Activated CD4-positive, CD25-positive, alpha-beta regulatory T cell (primary cell): ENCODE measurements at places on chromosomes 4 and X.

DNA sequence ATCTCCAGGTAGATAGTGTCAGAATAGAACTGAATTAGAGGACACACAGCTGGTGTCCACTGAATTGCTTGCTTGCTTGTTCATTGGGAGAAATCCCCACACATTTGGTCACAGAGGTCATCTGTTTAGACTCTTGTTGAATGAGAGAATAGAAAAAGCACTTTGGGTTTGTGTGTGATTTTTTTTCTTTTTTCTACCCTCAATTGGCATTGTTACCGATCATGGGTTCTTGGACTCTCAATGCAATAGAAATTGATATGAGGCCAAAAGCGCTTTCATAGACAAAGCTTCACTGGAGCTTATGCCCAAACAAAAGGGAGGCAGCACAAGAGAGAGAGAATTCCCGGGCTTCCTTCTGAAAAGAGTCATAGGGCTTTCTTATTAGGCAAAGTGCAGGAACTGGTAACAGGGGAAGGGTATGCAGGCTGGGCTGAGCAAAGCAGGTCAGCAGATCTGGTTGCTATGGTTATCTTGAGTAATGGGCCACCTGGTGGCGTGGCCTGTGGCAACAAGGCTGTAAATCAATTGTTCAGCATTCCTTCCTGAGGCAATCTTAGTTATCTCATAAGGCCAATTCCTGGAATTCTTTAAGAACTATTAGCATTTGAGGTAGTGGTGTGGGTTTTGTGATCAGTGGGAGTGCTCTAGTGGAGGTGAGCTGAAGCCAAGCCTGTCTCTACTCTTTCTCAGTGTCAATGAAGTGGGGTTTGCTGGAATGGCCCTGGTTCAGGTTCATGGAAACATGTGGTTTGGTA lies 5.3 kb upstream of the GPR82 start:
- no peak for DNase-seq

- no peak for DNase-seq
Observed at GRCh38 chr4:85489273-85489981, 14.5 kb downstream of the ARHGAP24 start.

DNA sequence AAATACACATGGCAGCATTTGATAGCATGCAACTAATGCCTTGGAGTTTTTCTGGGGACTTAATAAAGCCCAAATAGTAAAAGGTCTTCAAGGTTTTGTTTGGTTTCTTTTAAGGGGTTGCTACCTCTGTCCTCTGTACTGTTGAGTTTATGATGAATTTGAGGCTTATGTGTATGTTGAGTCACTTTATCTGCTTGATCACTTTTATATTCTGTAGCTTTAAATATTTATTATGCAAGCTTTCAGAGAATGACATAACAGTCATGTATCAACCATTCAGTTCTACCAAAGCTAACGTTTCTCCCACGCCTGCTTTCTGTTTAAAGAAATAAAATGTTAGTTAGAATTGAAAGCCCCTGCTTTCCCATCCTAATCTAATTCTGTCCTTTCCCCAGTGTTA lies 122.2 kb downstream of the NHS start:
- no peak for DNase-seq

GRCh38 chr4:54855191-54855854 lies 197.6 kb downstream of the KIT start:
- no peak for DNase-seq

GRCh38 chrX:16671005-16671404 lies 21.0 kb downstream of the S100G start:
- DNase-seq: no peak

GRCh38 chrX:40104985-40105834 lies 7.5 kb upstream of the BCOR start:
- DNase-seq: no peak

GRCh38 chr4:102735582-102735981 lies 25.2 kb downstream of the MANBA start:
- no peak for DNase-seq

DNA sequence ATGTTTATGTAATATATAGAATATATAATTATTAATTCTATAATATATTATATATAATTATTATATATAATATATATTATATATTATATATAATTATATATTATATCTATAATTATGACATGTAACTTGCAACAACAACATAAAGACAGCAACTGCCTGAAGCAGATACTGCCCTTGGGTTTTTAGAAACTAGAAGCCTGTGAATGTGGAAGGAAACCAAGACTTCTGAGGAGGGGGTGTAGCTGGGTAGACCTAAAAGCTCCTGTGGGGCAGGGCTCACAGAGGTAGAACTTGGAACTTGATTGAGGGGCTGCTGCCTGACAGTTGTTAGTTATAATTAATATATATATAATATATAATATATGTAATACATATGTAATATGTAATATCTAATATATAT lies 167.2 kb upstream of the SLIT2 start:
- DNase-seq: no peak

DNA sequence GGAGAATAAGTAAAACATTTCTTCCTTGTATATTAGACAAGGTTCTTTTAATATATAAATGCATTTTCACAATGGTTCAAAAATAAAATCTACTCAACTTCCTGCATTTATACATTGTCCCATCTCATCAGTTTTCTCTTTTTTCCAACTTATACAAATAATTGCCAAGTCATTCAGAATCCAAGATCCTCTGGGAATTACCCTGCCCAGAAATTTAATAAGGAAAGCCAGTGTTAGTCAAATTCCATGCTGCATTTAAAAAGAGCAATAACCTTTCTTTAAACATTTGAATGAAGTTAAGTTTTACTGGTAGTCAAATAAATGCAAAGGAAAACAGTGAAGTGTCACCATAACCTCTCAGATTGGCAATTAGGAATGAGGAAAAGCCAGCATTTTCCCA lies 357.9 kb downstream of the PPP3CA start:
- DNase-seq: no peak

GRCh38 chr4:11138964-11139363 lies 289.7 kb downstream of the HS3ST1 start:
- DNase-seq: no peak

DNA sequence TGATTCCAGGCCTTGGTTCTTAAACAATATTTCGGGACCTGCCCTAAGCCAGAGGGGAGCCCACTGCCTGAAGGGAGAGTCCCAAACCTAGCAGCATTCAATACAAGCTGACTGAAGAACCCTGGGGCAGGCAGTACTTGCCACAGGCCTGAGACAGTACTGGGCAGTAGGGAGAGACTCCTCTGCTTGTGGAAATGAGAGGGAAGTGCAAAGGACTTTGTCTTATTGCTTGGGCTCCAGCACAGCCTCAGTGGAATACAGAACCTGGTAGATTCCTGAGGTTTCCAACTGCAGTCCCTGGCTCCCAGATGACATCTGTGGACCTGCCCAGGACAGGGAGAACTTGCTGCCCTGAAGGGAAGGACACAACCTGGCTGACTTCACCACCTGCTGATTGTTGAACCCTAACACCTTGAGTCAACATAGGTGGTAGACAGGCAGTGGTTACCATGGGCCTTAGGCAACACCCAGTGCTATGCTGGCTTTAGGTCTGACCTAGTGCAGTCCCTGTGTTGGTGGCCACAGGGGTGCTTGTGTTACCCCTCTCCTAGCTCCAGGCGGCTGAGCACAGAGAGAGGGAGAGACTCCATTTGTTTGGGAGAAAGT lies 20.3 kb upstream of the ABCG2 start:
- DNase-seq: no peak

DNA sequence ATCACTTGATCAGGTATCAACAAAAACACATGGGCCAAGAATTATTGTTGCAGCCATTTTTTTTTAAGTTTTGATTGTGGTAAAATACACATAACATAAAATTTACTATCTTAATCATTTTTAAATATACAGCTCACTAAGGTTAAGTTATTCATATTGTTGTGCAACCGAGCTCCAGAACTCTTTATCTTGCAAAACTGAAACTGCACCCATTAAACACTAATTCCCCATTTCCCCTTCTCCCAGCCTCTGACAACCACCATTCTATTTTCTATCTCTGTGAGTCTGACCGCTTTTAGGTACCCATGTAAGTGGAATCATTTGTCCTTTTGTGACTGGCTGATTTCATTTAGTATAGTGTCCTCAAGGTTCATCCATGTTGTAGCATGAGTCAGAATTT lies 126.2 kb upstream of the NDP start:
- DNase-seq: no peak

GRCh38 chr4:24645765-24646550 lies 61.6 kb upstream of the DHX15 start:
- no peak for DNase-seq

DNA sequence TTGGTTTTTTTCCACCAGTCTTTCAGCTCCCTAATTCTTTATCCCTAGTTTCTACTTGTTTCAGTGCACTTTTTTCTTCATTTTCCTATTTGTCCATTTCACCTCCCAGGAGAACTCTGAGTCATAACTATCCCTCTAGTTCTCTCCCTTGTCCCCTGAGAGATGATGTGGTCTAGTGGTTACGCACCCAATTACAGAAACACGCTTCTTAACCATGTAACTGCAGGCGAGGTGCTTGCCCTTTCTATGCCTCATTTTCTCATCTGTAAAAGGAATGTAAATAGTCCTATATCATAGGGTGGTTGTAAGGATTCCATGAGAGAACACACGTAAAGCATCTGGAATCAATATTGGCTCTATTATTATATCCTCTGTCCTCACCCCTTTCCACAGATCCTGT lies 8.8 kb upstream of the GRPR start:
- DNase-seq: no peak

DNA sequence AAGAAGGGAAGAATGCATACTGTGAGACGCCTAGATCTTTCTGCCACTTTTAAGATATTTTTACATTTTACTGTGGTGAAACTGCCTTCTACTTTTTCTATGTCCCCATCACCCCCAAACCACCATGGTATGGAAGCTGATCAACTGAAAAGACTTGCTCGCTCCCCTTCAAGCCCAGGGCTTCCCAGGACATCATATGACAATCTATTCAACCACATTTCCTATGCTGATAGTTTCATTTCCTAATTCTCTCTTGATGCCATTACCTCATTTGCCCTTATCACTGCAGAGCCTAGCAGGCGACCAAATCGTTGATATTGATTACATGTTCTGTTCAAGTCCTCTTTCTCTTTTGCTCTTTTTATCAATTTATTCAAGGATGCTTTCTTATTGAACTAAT lies 40.1 kb upstream of the KLHL34 start:
- DNase-seq: no peak

DNA sequence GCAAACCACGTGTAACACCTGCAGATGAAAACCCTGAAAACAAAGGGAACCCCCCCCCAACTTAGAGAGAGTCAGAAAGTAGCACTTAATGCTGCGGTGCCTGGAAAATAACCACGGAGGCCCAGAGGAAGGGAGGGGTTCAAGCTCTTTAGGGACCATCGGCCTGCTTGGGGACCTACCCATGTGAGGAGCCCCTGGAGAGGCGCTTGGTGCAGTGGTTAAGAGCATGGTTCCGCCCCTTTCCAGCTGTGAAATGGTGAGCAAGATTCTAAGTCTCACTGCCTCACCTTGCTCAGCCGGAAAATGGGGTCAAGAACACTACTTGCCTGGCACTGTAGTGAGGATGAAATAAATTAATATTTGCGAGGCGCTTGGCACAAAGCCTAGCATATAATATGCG lies 13.8 kb downstream of the SLC25A5 start:
- DNase-seq: no peak

- DNase-seq: no peak
Observed at GRCh38 chr4:166823126-166823525, 411.2 kb downstream of the SPOCK3 start.

DNA sequence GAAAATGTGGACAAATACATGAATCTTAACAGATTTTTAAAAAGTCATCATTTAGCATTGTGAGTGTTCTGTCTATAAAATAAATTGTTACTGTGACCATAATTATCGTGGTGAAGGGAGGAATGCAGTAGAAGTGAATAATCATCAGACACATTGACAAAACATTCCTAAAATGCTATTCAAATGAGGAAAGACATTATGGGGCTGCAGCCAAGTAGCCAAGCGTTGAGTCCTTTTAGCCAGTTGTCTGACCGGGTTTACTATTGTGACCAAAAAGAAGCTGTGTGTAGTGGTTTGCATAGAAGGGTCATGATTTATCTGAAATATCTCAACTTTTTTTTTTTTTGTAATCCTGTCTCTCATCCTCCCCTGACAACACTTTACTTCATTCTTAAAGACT lies 19.5 kb downstream of the WWC2 start:
- no peak for DNase-seq

DNA sequence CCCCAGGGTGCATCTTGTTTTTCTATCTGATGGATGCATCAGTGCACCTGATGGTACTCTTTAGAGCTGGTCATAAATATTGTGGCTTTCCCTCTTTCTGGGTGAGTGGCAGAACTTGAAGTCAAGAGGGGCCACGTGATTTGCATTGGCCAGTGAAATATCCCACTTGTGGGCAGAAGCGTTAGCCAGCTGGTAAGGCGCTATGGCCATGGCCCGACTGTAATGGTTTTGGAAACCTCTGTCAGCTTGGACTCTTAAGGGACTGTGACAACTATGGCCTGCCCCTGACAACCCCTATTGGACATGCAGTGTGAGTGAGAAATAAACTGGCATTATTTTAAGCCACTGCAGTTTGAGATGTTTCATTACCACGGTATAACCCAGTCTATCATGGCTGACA lies 72.8 kb downstream of the SEL1L3 start:
- DNase-seq: no peak

- no peak for DNase-seq
Observed at GRCh38 chr4:84966382-84967242, at the start of gene WDFY3. TSS of gene WDFY3 (minus strand) at chr4:84966690. CDS start at chr4:84860591, 106,099 bp downstream.

DNA sequence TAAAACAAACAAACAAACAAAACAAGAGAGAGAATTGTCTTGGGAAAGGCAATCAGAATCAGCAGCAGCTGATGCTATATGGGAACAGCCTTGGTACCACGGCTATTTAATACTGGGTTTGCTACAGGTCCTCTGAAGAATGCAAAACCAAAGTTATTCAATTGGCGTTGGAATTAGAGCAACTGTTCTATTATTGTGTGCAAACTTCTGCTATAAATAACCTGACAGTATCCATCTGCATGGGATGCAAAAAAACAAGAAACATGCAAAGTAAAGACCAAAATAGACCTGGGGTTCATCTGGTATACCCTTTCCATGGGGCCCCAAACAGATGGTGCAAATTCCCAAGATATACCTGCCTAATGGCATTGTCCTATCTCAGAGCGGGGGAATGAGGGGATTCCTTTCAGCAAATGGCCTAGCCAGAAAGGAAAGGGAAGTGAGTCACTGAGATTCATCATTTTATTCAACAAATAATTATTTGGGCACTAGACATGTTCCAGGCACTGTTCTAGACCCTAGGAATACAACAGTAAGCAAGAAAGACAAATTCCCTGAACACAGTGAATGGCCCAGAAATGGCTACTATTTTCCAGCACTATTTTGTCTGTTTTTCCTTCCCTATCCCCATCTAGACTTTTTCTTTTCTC lies 268.9 kb downstream of the FBXW7 start:
- DNase-seq: no peak

GRCh38 chr4:173135241-173135847 lies 33.3 kb upstream of the GALNT7 start:
- DNase-seq: no peak

- DNase-seq: no peak
Observed at GRCh38 chr4:138863160-138863559, 152.4 kb upstream of the NOCT start.

DNA sequence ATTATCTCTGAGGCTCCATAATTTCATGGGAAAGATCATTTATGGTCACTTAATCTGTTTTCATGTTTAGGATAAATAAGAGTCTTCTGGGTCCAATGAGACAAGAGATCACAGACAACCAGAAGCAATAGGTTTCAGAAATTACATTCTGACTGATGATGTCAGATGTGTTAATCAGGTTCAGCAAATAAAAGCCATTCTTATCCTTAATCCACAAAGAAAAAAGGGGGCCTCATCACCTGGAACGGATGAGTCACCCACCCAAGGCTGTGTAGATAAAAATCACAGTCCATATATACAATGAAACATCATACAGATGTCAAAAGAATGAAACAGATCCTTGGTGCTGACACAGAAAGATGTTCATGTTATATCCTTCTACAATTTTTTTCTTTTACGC lies 36.6 kb downstream of the SYTL4 start:
- DNase-seq: no peak
